OCI-M1 (cell line): ENCODE measurements at places on chromosomes 16 and 17.

GRCh38 chr17:75661531-75661930 is 5.4 kb downstream of the RECQL5 start:
- DNase-seq = no peak

- no peak for DNase-seq
Measured at GRCh38 chr17:6313835-6314234, 121.1 kb downstream of the AIPL1 start.

GRCh38 chr16:85602402-85603202 is 10.5 kb upstream of the GSE1 start:
- no peak for DNase-seq

DNA sequence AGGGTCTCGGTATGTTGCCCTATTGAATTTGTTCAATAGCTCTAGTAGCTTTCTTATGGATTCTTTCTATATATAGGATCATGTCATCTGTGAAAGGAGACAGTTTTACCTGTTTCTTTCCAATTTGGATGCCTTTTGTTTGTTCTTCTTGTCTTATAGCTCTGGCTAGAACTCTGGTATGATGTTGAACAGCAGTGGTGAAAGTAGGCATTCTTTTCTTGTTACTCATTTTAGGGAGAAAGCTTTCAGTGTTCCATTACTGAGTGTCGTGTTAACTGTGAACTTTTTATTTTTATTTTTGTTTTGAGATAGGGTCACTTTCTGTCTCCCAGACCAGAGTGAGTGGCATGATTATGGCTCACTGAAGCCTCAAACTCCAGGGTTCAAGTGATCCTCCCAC is 21.2 kb downstream of the EFCAB5 start:
- no peak for DNase-seq

DNA sequence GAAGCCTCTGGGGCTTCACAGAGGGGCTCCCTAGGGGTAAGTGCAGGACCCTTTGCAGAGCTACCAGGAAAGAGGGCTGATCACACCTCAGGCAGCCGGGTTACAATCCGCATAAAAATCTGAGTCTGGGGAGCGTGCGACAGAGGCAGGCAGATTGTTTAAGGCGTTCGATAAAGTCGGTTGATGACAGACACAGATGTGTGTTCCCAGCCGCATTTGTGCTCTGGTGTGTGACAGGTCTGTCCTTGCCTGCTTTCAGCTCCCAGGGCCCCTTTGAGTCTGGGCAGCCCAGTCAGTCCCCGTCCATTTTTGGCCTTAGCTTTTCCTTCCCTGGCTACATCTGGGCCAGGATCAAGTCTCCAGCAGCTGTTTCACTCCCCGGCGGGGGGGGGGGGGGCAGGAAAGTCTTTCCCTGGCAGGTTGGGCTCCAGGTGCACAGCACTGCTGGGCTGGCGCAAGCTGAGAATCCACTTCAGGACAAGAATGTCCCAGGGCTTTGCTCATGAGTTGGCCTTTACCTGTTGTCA is 1.3 kb upstream of the ZACN start:
- DNase-seq = no peak

- DNase-seq = no peak
Measured at GRCh38 chr17:10022416-10022815, 117.3 kb upstream of the RCVRN start.

- DNase-seq = no peak
Measured at GRCh38 chr17:9022573-9023391, 1.5 kb downstream of the NTN1 start.

- no peak for DNase-seq
Measured at GRCh38 chr17:69388822-69389442, 25.6 kb upstream of the MAP2K6 start.

DNA sequence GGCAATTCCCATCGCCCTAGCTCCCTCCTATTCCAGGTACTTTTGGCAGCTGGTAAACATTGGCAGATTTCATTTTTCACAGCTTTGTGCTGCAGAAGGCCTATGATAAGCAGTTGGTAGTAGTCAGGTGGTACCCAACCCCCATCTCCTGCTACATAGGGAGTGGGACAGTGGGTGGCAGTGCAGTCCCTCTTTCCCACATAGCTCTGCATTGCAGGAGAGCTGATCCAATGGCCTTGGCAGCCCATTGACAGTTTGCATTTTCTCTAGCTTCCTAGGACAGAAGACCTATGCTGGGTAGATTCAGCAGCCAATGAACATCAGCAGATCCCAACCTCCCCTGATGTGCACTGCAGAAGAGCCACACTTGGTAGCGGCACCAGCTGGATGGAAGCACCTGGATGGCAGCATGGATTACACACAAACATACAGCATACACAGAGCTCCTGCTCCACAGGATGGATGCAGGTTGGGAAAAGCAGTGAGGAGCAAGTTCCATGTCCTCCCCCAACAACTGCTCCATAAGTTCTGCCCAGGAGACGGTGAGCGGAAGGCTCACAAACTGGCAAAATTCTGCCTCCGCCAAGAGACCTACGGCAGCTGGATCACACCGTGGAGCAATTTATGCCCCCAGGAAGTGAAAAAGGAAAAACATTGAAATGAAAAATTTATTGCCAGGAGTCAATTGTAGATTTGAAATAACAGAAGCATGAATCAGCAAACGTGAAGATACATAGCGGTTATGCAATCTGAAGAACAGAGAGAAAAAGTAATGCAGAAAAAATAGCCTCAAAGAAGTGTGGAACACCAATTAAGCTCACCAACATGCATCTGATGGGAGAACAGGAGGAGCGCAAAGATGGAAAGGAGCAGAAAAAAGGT is 95.7 kb downstream of the CACNG1 start:
- DNase-seq = peak; percentile 55

GRCh38 chr17:80880648-80880985 is 111.0 kb upstream of the CHMP6 start:
- no peak for DNase-seq

DNA sequence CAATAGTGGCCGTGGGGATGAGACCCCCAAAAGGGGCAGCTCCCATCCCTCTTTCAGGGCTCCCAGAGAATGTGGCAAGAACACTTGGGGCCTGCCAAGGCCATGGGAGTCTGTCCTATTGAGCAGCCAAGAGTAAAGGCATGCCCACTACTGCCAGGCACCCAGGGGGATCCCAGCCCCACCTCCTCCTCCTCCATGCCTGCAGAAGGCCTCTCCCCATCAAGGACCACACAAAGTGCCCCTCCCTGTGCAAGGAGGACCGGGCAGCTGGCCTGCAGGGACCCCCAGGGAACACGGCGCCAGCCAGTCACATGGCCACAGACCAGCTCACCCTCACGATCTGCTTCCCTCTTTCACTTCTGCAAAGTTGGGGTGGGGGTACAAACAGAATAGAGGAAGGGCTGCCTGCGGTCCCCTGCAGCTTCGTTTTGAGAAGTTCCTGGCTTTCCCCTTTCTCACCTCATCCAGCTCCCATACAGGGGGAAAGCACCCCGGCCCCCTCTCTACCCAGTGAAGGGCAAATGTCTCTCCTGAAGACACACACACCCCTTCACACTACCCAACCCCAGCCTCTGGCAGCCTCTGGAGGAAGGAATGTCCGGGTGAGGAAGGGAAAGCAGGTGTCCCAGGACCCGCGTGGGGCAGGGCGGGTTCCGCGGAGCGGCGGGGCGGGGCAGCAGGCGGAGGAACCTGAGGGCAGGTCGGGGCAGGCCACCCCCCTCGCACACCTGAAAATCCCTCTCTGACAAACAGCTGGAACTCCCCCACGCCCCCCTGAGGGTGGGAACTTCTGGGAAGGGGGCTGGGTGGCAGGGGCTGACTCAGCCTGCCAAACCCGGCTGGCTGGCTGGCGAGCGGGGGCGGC is 2.0 kb downstream of the PPP1R9B start:
- peak; percentile 65 for DNase-seq
